ENCODE measurements at places on chromosomes 1 and 21.

DNA sequence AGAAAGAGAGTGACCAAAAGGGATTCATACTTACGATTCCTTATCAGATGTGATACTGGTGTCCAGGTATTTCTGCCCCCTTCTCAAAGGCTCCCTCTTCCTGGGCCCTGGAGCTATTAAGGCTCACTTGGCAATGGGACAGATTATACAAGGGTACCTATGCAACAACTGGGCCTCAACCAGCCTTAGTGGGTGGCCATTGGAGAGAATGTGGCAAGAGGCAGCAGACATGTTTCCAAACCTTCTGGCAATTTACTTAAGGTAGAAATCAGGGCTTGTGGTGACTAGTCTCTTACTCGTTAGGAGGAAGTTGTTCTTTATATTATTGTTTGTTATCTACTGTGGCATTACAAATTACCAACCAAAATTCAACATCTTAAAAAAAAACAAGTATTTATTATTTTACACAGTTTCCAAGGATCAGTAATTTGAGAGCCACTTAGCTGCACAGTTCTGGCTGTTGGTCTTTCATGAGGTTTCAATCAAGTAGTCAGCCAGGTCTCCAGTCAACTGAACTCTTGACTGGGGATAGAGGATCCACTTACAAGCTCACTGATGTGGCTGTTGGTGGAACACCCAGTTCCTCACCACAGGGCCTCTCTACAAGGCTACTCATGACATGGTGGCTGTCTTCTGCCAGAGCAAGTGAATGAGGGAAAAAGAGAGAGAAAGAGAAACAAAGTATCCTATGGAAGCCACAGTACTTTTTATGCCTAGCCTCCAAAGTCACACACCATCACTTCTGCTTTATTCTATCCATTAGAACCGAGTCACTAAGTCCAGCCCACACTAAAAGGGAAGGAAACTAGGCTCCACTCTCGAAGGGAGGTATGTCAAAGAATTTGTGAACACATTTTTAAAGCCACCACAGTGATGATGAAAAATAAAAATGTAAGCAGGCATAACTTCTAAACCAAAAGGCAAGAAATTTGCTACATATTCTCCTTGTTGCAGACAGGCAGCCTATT is 10.7 kb downstream of the ZNF648 start:
- DNase-seq = no peak

GRCh38 chr1:151721788-151722510 is 627 bp downstream of the RIIAD1 start:
- DNase-seq = no peak

DNA sequence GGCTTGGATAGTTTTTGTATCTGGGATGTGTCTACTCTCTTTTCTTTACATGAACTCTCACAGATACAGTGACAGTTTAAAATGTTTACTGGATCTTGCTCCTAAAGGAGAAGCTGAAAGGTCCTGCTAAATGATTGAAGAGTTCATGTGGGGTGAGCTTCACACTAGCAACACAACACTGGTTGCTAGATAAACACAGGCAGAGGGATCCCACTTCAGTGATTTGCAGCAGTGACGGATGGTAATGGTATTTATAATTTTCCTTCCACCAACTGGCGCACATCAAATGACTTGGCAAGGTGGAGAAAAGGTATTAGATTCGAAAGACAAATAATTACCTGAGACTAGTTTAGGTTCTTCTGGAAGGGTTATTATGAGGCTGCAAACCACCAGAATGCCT is 270.2 kb downstream of the TBX15 start:
- no peak for DNase-seq

DNA sequence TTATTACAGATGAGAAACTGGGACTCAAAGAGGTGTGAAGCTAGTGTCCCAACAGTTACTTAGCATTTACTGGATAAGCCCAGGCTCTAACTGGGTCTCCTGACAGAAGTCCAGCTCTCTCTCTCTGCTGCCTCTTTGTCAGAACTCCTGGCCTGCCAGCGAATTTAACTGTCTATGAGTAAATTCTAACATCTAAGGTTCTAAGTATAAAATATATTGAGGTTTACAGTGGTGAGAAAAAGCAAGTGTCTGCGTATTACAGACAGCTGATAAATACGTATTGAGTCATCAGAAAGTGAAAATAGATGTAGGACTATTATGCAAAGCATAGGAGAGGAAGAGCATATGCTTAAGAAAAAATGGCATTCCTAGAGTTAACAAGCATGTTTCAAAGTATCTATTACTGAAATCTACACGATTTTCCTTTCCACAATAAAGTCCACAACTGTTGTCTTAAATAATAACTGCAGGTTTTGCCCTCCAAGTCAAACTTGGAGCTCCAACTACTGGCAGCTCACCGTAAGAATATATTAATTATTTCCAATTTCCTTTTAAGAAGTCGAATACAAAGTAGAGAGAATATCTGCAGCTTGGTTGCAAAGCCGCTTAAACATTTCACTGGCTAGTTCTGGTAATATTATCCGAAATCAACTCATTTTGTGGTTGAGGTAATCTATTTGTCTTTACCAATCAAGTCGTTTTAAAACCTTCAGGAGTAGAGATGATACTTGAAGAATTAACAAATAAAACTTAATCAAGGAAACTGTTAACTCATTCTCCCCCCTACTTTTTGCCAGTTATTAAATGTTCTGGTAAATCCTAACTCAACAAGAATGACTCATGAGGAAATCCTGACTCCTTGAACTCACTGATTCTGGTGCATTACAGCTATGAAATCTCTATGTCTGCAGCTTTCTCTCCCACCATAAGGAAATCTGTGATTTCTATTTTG is 1.4 kb upstream of the RGS2 start:
- no peak for DNase-seq

GRCh38 chr1:2985067-2985561 is 36.2 kb upstream of the ACTRT2 start:
- no peak for DNase-seq

DNA sequence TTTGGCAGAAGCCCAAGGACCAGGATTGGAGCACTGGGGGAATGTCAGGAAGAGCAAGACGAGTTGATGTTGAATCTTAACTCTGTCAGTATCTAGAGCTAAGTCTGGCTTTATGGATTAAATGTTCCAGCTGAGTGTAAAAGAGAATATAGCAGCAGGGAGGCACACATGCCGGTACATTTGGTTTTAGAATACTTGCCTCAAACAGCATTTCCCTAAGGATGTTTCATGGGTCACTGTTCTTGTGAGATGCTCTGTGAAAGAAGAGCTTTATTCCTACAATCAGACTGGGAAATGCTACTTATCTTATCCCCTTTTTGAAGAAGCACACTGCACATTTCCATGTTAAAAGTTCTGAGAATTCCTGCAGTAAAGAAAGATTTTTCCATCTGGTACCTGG is 440.3 kb upstream of the B3GALT2 start:
- no peak for DNase-seq

DNA sequence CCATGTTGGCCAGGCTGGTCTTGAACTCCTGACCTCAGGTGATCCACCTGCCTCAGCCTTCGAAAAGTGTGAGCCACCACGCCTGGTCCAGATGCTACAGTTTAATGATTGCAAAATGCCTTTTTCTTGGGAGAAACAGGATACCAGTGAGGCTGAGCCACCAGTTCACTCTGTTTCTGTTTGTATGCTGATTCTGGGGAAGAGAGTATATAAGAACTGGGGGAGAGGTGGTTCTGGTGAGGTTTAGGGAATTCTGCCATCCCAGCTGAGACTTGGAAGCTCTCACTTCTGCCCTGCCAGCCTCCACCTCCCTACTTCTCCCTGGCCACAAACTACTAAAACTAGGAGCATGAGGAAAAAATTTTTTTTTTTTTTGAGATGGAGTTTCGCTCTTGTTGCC is 8.1 kb upstream of the PMF1 start:
- DNase-seq = no peak

DNA sequence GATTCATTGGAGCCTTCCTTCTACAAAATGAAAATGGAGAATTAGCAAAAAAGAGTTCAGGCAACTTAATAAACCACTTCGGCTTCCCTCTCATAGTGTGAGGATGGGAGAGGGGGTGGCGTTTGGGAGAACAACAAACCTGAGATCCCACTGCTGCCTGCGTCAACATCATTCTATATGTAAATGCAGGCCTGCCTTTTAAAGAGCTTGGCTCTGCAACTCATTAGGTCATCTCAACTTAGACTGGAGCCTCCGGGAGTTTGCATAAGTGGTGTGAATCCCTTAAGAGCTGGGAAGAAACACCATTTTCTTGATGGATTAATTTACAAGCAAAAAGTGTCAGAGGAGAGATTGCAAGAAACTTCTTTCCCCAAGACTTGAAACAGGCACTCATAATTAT is 127.6 kb upstream of the DAB1 start:
- no peak for DNase-seq

- no peak for DNase-seq
These were observed 53.1 kb upstream of the FMO3 start for GRCh38 chr1:171037626-171038025.

DNA sequence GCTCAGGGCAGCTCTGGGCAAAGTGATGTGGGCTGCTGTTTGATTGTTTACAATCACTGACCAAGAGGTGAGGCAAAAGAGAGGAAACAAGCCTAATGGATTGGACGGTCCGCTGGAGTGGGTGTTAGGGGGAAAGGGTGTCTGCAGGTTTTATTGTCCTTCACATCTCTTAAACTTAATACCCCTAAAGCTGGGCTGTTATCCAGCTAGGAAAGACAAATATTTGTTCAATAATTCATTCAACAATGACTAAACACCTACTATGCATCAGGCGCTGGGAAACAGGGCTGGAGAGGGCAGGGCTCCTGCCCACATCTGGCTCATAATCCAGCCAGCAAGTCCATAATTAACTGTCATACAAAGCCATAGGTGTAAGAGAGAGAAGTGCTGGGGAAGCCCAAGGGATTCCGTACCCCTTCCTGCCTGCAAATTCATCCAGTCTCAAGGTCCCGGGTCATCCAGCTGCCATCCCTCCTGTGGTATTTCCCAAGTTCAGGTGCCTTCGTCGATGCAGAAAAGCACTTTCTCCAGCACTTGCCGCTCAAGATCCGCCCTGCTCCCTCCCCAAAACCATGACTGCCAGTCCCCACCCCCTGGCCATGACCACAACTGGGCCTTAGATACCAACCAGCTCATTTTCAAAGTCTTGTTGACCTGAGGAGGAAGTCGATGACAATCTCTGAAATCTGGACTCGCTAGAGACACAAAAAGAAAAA is 10.7 kb downstream of the TMEM63A start:
- DNase-seq = no peak

DNA sequence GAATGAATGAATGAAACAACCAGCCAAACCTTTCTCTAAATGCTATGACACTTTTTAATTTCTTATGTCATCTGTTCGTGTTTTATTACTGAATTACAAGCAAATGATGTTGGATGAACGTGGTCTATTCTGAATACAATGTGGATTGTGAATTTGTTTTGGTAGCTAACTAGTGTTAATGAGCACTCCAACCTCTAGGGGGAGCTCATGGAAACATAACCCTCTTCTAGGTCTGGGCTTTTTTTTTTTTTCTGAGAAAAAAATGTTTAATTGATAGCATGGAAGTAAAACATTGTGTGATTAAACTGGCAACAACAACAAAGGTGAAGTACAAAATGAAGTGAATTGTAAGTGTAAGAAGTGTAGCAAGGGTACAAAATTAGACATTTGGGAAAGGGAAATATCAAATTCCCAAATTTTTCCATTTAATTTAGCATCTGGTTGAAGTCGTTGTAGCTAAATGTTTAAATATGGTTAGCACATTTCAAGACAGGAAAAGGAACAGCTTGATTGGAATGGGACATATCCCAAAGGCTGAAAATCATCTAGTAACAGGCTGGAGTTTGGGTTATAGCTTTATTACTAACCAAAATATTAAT is 42.6 kb upstream of the PTGS2 start:
- no peak for DNase-seq

DNA sequence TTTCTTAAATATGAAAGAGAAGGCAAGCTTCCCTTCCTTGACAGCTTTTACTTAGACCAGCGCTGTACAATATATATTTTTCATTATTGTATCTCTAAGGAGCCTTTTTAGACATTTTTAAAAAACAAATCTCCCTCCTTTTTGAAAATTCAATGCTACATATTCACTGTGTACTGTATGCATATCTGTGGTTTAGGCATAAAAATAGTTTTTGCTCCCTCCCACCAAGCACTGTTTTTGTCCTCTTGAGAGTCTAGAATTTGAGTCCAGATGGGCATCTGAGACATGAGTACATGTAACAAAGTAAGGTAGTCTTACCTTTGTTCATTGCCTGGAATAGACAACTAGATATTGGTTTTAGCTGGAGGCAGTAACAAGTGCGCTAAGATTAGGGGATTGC is 488.5 kb upstream of the RUNX1 start:
- DNase-seq = no peak

DNA sequence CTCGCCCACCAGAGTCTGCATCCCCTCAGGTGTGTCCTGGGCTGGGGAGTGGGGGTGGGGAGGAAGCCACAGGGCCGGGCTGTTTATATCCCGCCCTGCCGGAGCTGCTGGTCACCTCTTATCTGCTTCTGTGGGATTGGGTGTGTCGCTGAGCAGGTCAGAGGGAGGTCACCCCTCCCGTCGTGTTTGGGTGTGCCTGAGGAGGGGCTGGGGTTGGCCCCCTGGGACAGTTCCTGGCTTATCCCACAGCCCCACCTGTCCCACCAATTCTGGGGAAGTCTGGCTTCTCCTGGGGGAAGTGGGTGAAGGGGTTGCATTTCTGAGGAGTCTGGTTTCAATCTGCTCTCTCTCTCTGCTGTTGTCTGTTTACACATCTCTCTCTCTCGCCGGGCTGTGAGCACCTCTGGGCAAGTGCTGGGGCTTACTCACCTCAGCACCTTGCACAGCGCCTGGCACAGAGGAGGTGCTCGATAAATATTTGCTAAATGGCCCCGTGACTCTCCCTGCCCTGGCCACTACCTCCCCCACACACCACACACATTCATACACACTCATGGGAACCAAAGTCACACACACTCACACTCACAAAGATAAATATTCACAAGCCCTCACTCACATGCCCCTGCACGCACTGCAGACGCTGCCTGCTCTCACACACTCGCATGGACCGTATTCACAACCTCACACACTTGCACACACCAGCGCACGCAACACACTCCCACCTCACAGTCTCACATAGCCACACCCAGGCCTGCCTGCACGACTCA is 8.3 kb downstream of the ELF3 start:
- DNase-seq = no peak

DNA sequence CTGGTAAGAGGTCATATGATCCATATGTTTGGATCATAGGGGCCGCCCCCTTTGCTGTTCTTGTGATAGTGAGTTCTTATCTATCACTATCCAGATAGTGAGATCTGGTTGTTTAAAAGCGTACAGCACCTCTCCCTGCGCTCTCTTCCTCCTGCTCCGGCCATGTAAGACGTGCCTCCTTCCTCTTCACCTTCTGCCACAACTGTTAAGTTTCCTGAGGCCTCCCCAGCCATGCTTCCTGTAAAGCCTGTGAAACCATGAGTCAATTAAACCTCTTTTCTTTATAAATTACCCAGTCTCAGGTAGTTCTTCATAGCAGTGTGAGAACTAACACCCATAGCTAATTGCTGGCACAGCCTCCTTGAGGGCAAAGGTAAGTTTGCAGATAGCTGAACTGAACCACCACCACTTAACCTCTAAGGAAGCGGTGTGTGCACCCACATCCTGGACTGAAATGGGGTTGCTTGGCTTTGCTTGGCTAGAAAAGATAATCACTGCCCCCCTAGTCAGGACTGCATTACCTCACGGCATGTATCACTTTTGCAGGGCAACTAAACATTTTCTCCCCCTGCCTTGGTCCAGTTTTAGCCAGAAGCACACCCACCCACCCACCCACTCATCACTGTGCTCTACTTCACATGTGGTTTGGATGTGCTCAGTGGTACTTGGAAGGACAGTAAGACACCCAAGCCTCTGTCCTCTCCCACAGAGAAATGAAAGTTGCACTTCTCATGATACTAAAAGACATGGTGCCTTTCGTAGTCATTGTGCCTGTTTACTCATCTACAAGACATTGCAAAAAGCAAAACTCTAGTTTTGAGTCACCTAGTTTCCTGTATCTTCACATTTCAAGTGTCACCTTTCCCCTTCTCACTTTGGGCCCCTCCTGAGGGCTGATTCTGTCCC is 23.1 kb upstream of the PTAFR start:
- DNase-seq = peak; percentile 24
